ENCODE measurements at places on chromosomes 1 and 21.

DNA sequence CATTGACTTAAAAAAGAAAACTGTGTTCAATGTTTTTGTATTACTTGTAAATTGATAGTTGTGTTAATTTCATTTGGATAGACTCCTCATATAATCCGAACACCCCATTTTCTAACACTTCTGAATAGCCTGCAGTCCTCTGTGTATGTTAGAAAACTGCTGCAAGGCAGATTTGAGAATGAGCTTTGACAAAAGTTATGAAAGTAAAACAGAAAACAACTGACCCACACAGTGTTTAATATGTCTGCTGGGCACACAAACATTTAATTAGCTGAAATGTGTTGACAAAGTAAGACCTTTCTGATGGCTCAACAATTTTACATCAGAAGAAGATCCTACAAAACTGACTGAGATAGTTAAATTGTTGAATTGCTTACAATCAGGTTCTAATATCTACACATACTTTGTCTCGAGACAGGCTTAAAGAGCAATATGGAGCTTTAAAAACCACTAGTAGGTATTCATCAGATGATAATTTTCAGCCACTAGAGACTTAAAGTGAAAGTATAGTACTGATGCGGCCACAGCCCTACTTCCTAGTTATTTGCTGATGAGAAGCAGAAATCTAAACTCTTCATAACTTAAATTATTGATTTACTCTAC lies 40.0 kb upstream of the PRMT6 start:
- peak; percentile 42 for DNase-seq

DNA sequence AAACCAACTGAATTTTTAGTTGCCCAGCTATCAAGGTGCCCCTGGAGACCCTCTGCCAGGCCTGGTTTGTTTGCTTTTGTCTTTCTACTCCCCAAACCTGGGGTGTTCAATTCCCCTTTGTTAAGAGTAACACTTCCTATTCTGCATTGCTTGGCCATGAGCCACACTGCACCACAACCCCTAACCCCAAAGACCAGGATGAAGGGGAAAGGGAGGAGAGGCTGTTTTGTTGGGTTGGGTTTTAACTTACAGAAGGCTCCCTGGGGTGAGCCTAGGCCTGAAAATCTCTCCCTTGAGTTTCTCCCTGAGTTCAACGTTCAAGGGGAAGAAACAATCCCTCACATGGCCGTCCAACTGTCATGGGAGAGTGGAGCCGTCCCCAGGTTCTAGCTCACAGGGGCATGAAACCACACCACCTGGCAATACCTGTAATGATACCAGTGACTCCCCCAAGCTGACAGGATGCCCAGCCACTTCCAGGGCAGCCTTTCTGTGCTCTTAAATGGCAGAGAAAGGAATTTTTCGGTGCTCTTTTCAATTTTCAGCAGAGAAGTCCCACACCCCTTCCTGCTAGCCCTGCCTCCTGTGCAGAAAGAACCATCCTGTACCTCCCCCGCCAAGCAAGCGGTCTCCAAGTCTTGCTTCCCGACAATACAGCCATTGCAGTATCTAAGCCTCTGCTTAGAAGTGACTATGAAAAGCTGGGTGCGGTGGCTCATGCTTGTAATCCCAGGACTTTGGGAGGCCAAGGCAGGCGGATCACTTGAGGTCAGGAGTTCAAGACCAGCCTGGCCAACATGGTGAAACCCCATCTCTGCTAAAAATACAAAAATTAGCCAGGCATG lies 14.9 kb downstream of the SLC45A3 start:
- no peak for DNase-seq

GRCh38 chr1:157105988-157106812 lies 6.6 kb upstream of the ETV3L start:
- peak; percentile 98 for DNase-seq

DNA sequence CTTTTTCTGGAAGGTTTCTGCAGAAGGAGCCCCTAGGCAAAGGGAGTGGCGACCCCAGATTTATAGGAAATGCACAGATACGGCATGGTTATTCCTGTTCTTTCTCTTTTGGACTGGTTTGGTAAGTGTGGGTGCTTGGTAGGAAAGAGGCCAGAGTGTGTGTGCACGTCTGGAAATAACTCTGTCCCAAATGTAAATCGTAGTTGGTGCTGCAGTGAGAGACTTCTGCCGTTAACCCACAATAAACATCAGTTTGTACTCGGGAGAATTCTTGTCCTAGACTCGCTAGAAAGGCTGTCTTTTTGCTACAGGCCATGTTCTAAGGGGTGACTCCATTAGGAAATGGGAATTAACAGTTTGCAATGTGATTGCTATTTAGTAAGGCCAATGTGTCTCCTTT lies 779 bp downstream of the SLC44A3 start:
- no peak for DNase-seq

DNA sequence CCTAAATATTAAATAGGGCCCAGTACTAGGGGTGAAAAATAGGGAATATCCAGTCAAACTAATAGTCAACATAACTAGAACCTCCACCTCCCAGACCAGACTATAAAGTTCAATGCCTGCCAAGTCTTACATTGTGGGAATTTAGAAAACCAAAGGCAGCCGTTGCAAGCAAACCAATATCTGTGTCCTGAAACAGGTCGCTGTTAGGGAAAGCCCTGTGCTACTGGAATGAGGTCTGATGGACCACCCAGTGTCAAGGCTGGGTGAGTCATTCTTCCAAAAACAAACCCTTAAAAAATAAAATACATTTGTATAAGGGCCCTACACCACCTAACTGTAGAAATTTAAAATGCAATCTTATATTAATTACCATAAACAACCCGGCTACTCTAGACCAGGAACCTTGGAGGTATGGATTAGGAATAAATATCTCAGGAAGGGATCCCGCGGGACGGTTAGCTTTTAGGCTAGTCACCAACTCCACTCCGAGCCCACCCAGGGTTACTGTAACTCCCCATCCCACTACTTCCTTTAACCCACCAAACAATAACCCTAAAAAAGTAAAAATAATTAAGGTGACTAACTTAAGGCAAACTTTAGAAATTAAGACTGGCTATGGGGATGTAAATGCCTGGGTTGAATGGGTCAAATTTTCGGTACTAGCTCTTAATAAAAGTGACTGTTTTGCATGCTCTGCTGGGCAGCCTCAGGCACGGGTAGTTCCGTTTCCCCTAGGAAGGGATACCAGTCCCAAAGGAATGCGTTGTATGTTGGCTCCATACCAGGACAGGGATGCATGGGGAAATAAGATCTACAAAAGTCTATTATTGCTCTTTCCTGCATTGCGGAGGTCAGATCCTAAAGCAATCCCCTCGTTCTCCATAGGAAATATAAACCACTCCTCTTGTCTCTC lies 65.4 kb upstream of the TLR5 start:
- no peak for DNase-seq

GRCh38 chr1:44655609-44656008 lies 18.7 kb downstream of the TMEM53 start:
- peak; percentile 47 for DNase-seq

DNA sequence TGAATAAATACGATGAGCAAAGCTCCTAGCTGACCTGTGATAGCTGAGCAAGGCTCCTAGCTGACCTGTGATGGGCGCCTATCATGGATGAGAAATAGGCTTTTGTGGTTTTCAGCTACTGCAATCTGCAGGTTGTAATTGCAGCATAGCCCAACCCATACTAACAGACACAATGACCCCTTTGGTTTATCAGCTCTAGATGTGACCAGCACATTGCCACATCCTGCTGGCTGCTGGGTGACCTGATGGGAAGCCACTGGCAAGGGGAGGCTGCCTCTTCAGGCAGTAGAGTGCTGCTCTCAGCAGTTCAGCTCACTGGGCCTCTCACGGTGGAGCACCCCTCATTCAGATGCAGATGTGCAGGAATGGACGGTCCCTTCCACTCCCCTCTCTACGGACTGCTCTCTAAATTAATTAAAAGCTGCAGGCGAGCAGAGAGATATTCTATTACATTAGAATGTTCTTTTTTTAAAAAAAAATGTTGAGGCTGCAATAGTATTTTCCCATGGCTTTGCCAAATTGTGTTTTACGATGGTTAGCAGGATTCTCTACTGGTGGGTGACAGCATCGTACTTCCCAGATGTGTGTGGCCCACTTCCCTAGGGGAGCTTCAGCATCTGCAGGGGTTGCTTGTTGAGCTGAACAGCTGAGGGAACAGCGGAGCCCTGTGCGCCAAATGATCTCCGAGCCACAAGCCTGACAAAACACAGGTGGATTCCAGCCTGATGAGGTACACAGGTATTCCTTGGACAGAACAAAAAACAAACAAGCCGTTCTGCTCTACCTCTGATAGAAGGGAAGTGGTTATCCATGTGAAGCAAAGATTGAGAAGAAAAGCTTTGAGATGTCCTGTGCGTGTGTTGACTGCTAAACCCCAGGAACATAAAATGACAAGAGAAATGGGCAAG lies 65.0 kb downstream of the SYT6 start:
- DNase-seq = no peak

- DNase-seq = no peak
These were observed 27.3 kb upstream of the LMX1A start for GRCh38 chr1:165383599-165384405.

DNA sequence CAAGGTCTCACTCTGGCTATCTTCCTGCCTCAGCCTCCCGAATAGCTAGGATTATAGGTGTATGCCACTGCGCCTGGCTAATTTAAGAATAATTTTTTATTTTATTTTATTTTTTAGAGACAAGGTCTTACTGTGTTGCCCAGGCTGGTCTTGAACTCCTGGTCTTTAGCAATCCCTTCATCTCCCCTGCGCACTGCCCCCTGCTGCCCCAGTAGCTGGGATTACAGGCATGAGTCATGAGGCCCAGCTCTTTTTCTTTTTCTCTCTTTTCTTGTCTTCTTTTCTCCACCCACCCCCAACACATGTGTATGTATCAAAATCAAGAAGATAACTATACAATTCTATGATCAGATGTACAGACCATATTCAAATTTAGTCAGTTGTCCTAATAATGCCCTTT lies 87.2 kb downstream of the PEX14 start:
- DNase-seq = peak; percentile 35

DNA sequence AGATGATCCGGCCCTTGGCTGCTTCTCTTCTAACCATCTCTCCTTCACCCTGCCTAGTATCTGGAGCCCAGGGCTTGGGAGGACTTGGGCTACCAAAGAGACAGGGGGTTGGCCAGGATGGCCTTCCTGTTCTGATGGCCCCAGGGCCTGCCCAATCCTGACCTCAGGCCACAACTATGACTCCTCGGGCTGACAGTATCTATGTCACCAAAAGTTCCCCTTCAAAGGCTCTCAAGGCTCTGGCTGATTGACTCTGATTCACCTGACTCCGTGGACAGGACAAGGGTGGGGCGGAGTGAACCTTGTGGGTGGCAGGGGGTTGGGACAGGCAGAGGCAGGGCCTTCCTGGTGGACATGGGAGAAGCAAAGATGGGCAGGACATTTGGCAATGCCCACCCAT lies 12.7 kb downstream of the MEF2D start:
- DNase-seq = peak; percentile 28

GRCh38 chr1:214301526-214301925 lies 20.6 kb downstream of the SMYD2 start:
- no peak for DNase-seq

GRCh38 chr1:221794079-221794670 lies 52.3 kb upstream of the DUSP10 start:
- no peak for DNase-seq

- no peak for DNase-seq
These were observed 201.6 kb downstream of the PRDM2 start for GRCh38 chr1:13901597-13901996.

DNA sequence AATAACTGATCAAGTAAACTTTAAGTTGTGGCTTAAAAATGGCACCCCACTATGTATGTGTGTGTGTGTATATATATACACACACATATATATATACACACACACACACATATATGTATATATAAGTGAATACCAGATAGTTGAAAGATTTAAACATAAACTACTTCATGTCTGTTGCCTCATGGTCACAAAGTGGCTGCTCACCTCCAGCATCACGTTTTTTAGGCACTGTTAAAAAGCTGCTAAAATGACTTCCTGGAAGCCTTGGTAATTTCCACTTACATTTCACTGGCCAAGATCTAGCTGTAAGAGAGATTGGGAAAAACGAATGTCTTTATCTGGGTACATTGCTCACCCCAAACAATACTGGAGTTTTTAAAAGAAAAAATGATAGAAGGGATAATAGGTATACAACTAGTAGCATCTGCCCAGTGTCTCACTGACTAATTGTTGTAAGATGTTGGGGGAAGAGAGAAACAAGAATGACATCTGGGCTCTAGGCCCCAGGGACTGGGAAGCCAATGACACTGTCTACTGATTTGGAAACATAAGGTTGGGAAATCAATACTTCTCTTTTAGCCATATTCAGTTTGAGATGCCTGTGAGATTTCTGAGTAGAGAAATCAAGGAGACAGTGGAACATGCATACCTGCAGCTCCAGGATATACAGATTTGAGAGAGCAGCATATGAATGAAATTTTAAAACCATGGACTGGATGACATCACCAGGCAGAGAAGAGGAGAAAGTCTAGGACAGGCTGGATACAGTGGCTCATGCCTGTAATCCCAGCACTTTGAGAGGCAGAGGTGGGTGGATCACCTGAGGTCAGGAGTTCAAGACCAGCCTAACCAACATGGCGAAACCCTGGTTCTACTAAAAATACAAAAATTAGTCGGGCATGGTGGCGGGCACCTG lies 42.8 kb downstream of the CLDN14 start:
- DNase-seq = no peak

DNA sequence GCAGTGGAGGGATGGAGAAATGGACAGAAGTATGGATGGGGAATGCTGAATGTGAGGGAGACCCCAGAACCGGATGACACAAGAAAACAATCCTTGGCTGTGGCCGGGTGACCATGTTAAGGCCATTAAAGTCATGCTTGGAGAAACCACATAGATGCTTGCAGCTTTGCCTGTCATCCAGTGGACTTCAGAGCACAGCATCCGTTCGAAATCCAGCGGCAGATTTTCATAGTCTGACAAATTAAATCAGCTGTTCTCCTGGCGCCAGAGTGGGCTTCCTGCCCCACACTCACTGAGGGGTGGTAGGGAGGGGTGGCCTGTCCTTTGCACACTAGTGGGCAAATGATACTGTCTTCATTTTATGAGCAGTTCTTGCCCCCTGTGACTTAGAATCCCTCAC lies 35.1 kb downstream of the ABCG1 start:
- DNase-seq = no peak

DNA sequence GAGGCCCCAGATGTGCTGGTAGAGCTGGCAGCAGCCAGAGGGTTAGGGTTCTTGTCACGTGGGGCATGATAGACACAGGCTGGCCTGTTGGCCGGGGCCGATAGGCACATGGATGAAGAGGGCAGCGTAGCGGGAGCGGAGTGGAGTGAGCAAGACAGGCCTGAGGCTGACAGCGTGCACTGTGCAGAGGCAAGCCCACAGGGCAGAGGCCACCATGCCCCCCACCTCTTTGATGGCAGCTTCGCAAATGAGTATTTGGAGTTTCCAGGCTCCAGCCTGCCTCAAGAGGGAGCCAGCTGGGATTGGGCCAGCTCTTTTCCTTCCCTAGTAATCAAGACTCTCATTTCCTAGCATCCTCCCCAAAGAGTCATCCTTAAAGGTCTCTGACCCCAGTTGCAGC lies 43.5 kb downstream of the TMCC2 start:
- peak; percentile 69 for DNase-seq

- peak; percentile 93 for DNase-seq
These were observed 53.8 kb upstream of the HPDL start for GRCh38 chr1:45272913-45273371.

- DNase-seq = no peak
These were observed 1126.7 kb upstream of the ADGRL2 start for GRCh38 chr1:80673935-80674597.
